ENCODE measurements at places on chromosomes 3 and 15.

GRCh38 chr15:31127596-31128261 lies 26.2 kb upstream of the TRPM1 start:
- no peak for DNase-seq

- DNase-seq = no peak
These were observed 29.1 kb downstream of the LOXL1 start for GRCh38 chr15:73955326-73955725.

- DNase-seq = no peak
These were observed 78.3 kb upstream of the ICE2 start for GRCh38 chr15:60557191-60557618.

DNA sequence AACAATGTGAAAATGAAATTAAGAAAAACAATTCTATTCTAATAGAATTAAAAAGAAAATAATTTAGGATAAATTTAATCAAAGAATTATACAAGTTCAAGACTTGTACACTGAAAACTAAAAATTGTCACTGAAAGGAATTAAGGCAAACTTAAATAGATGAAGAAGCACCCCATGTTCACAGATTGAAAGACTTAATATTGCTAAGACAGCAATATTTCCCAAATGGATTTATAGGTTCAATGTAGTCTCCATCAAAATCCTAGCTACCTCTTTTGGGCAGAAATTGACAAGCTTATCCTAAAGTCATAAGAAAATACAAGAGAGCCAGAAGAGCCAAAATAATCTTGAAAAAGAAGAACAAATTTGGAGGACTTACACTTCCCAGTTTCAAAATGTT lies 53.5 kb upstream of the UBE3A start:
- no peak for DNase-seq
